ENCODE measurements at places on chromosomes 3 and 15.

DNA sequence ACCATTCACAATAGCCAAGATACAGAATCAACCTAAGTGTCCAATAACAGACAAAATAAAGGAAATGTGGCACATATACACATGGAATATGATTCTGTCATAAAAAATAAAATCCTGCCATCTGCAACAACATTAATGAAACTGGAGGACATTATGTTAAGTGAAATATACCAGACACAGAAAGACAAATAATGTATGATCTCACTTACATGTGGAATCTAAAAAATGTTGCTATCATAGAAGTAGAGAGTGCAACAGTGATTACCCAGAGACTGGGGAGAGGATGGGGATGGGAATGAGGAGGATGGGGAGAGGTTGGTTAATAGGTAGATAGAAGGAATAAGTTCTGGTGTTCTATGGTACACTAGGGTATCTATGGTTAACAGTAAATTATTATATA, 28.7 kb downstream of the MRPL3 start:
- H3K27me3 ChIP-seq = no peaks in the 10 kb centered on the region
- H3K4me1 ChIP-seq = no peaks in the 10 kb centered on the region
- no peak overlapping the region for H3K4me3 ChIP-seq

DNA sequence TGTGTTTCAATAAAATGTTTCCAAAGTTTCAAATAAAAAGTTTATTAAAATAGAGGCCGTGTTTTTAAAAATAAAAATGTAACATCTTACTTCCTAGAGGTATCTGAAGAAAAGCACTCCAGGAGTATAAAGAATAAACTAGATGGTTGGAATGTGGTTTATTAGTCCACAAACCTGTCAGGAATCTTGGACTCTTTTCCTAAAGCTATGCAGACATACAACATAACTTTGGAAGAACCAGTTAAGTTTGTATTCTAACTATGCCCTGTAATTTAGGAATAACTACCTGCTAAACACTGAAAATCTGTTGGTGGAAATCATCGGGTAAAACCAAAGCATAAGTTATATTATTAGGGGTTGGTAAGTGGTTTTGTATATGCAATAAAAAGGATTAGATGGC, 51.6 kb downstream of the PPARG start:
- H3K4me3 ChIP-seq = no peak overlapping the region
- H3K36me3 ChIP-seq = no peaks in the 10 kb centered on the region
- no peaks in the 10 kb centered on the region for H3K27me3 ChIP-seq
- no peaks in the 10 kb centered on the region for H3K4me1 ChIP-seq

- no peak overlapping the region for H3K4me3 ChIP-seq
- H3K27me3 ChIP-seq = no peaks in the 10 kb centered on the region
- no peak for DNase-seq
- no peaks in the 10 kb centered on the region for H3K36me3 ChIP-seq
Measured at GRCh38 chr15:88388686-88389085, 78.5 kb downstream of the MRPL46 start.

DNA sequence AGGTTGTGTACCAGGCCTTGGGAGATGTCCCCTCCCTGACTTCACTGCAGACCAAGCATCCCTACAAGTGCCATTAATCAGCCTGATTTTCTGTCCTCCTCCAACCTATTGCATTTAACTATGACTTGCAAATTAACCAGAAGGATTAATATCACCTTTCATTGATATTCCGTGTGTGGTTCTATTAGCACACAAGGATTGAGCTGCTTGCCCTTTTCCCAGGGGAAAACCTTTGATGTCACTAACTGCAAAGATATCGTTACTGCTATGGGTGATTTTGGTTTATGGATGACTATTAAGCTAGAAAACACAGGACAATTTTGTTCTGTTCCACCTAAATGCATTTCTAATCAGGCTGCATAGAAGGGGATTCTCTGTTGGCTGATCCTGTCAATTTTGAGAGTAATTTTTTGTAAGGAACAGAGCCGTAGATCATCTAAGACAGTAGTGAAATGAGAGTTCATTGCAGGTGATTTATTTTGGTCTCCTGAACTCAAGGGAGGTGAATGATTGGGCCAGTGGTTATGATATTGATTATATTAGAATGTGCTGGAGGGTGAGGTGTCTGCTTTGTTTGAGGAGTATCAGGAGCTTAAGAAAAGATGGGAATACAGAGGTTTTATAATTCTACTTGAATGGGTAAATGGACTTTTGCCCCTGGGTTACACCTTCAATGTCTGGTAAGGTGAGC, 177.5 kb upstream of the SNTN start:
- DNase-seq = no peak
- no peaks in the 10 kb centered on the region for H3K36me3 ChIP-seq
- H3K27me3 ChIP-seq = no peaks in the 10 kb centered on the region
- no peak overlapping the region for H3K4me3 ChIP-seq

DNA sequence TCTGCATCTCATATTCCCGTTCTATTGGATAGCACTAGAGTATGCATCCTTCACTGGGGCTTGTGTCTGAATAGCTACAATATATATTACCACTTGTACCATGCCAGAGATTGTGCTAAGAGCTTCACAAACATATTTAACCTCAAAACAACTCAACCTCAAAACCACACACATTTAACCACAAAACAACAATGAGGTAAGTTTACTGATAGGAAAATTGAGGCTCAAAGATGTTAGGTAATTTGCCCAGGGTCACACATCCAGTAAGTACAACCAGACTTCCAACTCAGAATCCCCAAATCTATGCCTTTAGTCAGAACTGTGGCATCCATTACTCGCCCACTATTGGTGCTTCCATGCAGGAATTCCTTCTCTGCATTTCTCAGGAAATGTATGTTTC, 220.0 kb downstream of the FAM43A start:
- H3K27ac ChIP-seq = no peak overlapping the region
- no peak overlapping the region for H3K4me3 ChIP-seq
- DNase-seq = no peak
- H3K27me3 ChIP-seq = no peaks in the 10 kb centered on the region

DNA sequence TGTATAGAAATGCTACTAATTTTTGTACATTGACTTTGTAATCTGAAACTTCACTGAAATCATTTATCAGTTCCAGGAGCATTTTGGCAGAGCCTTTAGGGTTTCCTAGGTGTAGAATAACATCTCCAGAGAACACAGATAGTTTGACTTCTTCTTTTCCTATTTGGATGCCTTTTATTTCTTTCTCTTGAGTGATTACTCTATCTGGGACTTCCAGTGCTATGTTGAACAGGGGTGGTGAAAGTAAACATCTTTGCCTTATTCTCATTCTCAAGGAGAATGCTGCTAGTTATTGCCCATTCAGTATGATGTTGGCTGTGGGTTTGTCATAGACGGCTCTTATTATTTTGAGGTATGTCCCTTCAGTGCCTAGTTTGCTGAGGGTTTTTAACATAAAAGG, 697.9 kb upstream of the ROBO1 start:
- H3K27ac ChIP-seq = no peak overlapping the region
- H3K4me1 ChIP-seq = no peaks in the 10 kb centered on the region
- no peaks in the 10 kb centered on the region for H3K36me3 ChIP-seq
- H3K27me3 ChIP-seq = no peaks in the 10 kb centered on the region

DNA sequence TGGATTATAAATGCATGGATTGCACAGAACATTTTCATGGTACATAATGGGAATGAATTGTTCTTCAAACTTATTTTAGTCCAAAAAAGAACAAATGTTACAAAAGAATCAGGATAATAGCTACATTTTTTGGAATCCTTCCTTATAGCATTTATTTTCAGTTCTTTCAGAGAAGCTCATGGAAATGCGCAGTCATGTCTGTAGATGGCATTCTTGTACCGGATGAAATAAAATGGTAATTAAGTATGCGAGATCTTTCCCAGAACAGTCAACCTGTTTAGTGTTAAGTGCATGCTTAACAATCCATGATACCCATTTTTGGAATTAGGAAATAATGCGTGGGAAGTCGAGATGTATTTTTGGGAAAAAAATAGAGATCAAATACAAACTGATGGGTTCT, 38.2 kb upstream of the GOLGA8B start:
- H3K36me3 ChIP-seq = no peaks in the 10 kb centered on the region
- no peaks in the 10 kb centered on the region for H3K27me3 ChIP-seq
- no peak for DNase-seq
- no peak overlapping the region for H3K27ac ChIP-seq

GRCh38 chr15:91896341-91897055, 43.0 kb downstream of the SLCO3A1 start:
- no peak overlapping the region for H3K27ac ChIP-seq
- no peak for DNase-seq

DNA sequence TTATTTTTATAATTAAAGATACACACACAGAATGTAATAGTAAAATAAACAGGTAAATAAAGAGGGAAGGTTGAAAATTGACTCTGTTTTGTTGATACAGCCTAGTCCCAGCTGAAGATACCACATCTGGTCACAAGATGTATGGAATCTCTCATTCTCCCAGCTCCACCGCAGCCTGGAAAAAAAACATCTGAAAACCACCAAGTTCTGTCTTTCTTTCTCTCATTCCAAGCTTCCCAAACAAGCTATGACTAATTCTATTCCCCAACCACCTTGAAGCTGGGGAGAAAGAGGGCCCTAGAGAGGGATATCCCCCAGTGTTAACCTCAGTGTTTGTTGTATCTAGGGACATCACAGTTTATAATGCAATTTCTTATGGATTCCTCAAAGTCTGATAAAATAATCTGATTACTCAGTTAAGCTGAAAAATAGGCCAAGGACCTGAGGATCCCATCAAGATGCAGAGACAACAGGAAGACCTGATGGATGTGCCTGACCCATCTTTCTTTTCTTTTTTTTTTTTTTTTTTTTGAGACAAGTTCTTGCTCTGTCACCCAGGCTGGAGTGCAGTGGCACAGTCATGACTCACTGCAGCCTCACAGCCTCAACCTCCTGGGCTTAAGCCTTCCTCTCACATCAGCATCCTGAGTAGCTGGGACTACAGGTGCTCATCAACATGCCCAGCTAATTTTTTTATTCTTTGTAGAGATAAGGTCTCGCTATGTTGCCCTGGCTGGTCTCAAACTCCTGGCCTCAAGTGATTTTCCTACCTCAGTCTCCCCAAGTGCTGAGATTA, 38.1 kb downstream of the SRGAP3 start:
- H3K36me3 ChIP-seq = no peaks in the 10 kb centered on the region
- no peak overlapping the region for H3K4me3 ChIP-seq
- no peaks in the 10 kb centered on the region for H3K4me1 ChIP-seq
- no peak for DNase-seq

DNA sequence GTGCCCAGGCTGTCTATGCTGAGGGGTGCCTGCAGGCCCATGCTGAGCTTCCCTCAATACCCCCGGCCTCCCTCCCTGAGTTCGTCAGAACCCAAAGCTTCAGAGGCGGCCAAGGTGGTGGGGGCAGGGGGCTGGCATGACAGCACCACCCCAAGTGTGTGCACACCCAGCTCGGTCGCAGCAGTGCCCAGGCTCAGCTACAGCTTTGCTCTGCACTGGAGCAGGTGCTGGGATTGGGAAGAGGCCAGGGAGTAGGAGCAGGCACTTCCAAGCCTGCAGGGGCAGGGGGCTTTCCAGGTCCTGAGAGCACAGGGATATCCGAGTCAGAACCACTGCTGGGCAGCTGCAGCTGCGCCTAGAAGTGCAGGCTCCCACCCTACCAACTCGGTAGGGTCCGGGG, 283.9 kb downstream of the UBE2E2 start:
- no peak overlapping the region for H3K4me3 ChIP-seq
- no peak for DNase-seq
- H3K36me3 ChIP-seq = no peaks in the 10 kb centered on the region
- H3K27me3 ChIP-seq = no peaks in the 10 kb centered on the region

DNA sequence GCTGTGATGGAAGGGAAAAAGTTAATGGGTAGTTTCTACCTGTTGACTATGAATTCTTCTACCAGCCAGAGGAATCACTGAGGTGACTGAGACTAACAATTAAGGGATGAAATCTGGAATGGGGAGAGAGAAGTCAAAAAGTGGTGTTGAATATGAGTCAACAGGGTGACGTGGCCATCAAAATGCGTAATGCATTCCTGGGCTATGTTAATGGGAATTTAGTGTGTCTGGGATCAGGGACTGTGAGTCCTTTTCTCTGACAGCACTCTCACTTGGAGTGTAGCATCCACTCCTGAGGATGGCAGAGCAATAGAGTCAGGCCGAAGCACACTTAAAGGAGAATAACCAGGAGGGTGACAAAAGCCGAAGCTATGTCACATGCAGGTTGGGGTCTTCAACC, 60.4 kb downstream of the MESD start:
- H3K27me3 ChIP-seq = no peaks in the 10 kb centered on the region
- H3K4me1 ChIP-seq = no peaks in the 10 kb centered on the region
- no peak for DNase-seq
- no peak overlapping the region for H3K4me3 ChIP-seq

- H3K27ac ChIP-seq = no peak overlapping the region
- no peak for DNase-seq
Measured at GRCh38 chr3:117217355-117217754, 507.8 kb downstream of the TUSC7 start.

DNA sequence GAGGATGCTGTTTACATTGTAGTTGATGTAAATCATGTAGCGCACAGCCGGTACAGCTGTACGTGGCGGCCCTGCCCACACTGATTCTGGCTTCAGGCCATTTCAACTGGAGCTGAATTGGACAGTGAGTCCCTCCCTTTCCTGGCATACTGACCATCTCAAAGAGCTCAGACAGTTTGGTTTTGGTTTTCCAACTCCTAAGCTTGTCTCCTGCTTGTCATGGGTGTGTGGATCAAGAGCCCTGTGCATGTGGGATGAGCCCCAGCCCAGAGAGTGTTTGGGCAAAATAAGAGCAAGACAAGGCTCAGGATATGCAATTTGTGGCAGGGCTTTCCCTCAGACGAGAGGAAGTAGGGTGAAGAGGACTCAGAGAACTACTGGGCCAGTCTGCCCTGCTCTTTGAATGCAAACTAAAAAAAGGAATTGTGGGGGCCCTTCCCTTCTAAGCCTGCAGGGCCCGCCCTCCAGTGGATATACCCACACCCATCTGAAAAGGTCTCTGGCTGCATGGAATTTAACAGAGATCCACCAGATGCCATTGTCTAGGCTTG, 13.3 kb downstream of the ITGA11 start:
- peaks cover 11% of the 10 kb centered on the region for H3K4me1 ChIP-seq
- no peaks in the 10 kb centered on the region for H3K36me3 ChIP-seq
- no peak overlapping the region for H3K27ac ChIP-seq

DNA sequence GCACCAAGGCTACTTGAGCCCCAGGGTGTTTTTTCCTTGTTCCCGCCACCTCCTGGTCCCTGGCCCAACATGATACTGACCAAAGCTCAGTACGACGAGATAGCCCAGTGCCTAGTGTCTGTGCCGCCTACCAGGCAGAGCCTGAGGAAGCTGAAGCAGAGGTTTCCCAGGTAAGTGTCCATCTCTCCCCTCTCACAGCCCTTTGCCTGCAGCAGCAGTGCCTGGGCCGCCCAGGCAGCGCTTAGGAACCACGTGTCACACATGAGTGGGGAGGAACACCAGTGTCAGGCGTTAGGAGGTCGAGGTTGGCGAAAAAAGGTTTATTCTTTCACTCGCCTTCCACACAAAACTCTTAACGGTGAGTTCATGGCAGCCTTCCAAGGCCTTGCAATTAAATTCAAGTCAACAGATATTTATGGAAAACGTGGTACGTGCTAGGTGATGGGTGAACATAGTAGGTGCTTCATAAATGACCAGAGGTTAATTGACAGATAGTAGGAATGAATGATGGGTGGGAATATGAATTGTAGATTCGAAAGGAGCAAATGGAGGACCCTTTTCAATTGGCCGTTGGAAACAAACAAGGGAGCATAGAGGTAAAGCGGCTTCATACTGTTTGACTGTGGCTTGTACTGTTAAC, 486 bp downstream of the CDIN1 start:
- peak; percentile 52 for DNase-seq
- H3K36me3 ChIP-seq = no peaks in the 10 kb centered on the region
- peak overlapping the region; percentile 66 for H3K4me3 ChIP-seq
- H3K27ac ChIP-seq = peak overlapping the region; percentile 53
- no peaks in the 10 kb centered on the region for H3K4me1 ChIP-seq
